Aorta (tissue), 5 donors: ENCODE measurements at places on chromosomes 4 and X. TPM values are rescaled to one million over a fixed set of nuclear protein-coding genes. Genes with fewer than 3 reads are reported as not detected.

- no peak overlapping the region for H3K4me3 ChIP-seq
- no peak for DNase-seq
Measured at GRCh38 chr4:164866817-164867490, 10.0 kb upstream of the APELA start.

GRCh38 chrX:55715847-55716246 lies 1.7 kb upstream of the RRAGB start:
- H3K36me3 ChIP-seq: no peaks in the 10 kb centered on the region
- no peaks in the 10 kb centered on the region for H3K4me1 ChIP-seq
- no peak overlapping the region for H3K27ac ChIP-seq

GRCh38 chr4:7169134-7169533 lies 23.2 kb upstream of the SORCS2 start:
- DNase-seq: no peak
- H3K4me1 ChIP-seq: no peaks in the 10 kb centered on the region
- no peaks in the 10 kb centered on the region for H3K36me3 ChIP-seq
- H3K27me3 ChIP-seq: no peaks in the 10 kb centered on the region
- no peak overlapping the region for H3K4me3 ChIP-seq

Gene MAOA
- total RNA-seq: 68.2 TPM

DNA sequence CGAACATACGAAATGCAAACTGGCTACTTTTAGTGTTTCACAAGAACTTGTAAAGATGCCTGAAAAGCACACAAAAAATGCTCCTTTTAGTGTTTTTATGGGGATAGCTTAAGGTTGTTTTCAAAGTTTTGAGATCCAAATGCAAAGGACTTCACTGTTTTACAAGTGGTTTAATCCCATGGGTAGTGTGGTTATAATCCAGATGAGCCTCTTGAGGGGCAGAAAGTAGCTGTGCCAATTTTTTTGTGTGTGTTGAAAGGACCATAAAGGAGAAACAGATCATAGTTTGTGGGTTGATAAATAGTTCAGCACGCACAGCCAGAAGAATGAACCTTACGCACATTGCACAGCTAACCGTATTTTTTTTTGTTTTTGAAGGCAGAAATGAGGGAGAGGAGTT lies 126.9 kb upstream of the GIMD1 start:
- H3K27me3 ChIP-seq: no peaks in the 10 kb centered on the region
- H3K4me1 ChIP-seq: no peaks in the 10 kb centered on the region
- H3K27ac ChIP-seq: no peak overlapping the region
- no peak for DNase-seq
